T follicular helper cell (primary cell): ENCODE measurements at places on chromosomes 7 and 10.
A peak's percentile ranks its signal among the peaks of the same experiment; 100 is the strongest.

- no peak for DNase-seq
Observed at GRCh38 chr7:29794959-29795629, 11.2 kb upstream of the WIPF3 start.

DNA sequence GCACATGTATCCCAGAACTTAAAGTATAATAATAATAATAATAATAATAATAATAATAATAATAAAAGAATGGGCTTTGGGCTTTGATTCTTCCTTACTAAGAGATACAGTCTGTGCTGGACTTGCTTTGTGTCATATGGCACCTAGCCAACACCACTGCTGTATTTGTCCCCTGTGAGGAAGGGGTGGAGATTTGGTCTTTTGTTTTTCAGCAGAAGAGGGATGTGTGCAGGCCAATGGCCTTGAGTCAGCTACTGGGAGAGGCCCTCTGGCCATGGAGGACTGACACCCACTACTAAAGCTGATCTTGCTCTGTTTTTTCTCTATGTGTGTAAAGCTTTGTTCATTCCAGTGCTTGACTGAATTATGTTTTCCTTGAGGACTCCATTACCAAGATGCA is 573.0 kb upstream of the PCDH15 start:
- DNase-seq = no peak

GRCh38 chr7:66297579-66297978 is 92.4 kb downstream of the TPST1 start:
- no peak for DNase-seq

- no peak for DNase-seq
Observed at GRCh38 chr7:95736635-95737034, 35.7 kb upstream of the DYNC1I1 start.

- no peak for DNase-seq
Observed at GRCh38 chr7:105791926-105792325, 84.5 kb downstream of the ATXN7L1 start.

DNA sequence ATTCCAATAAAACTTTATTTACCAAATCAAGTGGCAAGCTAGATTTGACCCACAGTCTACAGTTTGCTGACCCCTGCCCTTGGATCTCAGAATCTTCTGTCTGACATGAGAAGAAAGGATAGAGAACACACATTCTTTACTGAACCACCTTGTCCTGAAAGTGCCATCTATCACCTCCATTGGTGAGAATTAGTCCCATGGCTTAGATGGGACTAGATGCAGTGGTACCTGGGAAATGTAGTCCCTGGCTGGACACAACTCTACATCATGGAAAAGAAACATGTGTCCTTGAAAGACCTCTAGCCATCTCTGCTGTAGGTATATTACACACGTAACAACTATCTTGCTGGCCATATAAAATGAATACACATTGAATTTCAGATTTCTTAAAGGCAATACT is 336.2 kb downstream of the LHFPL3 start:
- no peak for DNase-seq

- DNase-seq = no peak
Observed at GRCh38 chr10:88039496-88040200, 176.2 kb downstream of the PTEN start.

GRCh38 chr7:28510026-28510369 is 97.7 kb downstream of the CREB5 start:
- no peak for DNase-seq

DNA sequence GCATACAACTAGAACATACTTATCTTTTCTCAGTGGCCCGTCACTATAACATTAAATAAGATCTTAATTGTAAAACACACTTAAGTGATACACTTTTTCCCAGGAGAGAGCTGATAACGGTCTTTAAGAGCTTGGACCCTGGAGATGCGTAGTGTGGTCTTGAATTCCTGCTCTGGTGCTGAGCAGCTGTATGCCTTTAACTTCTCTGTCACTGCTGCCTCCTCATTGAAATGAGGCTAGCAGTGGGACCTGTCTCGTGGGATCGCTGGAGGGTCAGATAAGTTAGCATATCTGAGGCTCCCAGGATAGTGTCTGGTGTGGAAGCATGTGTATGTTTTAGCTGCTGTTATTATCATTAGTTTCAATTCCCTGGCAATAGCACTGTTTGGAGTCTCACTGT is 194.9 kb downstream of the SDK1 start:
- no peak for DNase-seq

DNA sequence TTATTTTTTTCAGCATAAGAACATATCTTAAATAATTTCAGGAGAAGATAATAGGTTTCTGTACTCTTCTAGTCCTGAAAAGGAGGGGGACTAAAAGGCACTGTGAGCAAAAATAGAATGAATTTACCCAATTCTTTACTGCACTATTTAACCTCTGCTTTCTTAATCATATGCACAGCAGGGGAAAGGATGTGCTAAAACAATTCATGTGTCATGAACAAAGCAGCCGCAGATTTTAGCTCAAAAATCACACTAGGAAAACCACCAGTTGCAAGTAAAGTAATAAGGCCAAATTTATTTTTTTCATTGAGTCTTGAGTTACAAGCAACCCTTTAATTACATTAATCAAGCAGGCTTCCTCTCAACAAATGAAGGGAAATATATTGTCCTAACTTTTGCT is 80.1 kb downstream of the CABCOCO1 start:
- DNase-seq = no peak

GRCh38 chr7:86643561-86644281 is at the start of gene GRM3:
Gene GRM3, plus strand, starts transcription at chr7:86643909. Its CDS starts 121,237 bp downstream, at chr7:86765146.
- DNase-seq = no peak

GRCh38 chr10:94361171-94361794 is 1.5 kb downstream of the NOC3L start:
- DNase-seq = peak; percentile 1

GRCh38 chr7:3151784-3152183 is 108.1 kb upstream of the CARD11 start:
- no peak for DNase-seq

GRCh38 chr10:86779220-86780017 is 23.0 kb downstream of the BMPR1A start:
- no peak for DNase-seq

GRCh38 chr7:121298831-121299239 is 30.0 kb upstream of the WNT16 start:
- DNase-seq = no peak

DNA sequence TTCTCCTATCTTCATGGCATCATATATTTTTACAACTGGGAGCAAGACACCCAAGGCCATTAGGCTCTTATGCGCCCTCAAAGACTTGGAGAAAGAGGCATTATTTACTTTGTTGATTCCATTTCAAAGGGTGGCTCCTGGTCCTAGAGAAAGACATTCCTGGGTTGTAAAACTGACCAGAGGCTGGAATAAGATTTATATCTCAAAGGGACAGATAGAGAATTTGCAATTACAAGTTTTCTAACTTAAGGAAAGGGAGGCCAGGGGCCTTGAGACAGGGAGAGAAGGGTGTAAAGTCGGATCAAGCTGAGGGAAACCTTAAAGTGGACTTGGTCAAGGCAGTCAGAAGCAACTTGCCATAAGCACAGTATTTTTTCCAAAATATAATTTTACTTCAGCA is 1086.0 kb downstream of the SORCS3 start:
- DNase-seq = no peak

- DNase-seq = no peak
Observed at GRCh38 chr10:31765541-31765940, 163.1 kb downstream of the ARHGAP12 start.

DNA sequence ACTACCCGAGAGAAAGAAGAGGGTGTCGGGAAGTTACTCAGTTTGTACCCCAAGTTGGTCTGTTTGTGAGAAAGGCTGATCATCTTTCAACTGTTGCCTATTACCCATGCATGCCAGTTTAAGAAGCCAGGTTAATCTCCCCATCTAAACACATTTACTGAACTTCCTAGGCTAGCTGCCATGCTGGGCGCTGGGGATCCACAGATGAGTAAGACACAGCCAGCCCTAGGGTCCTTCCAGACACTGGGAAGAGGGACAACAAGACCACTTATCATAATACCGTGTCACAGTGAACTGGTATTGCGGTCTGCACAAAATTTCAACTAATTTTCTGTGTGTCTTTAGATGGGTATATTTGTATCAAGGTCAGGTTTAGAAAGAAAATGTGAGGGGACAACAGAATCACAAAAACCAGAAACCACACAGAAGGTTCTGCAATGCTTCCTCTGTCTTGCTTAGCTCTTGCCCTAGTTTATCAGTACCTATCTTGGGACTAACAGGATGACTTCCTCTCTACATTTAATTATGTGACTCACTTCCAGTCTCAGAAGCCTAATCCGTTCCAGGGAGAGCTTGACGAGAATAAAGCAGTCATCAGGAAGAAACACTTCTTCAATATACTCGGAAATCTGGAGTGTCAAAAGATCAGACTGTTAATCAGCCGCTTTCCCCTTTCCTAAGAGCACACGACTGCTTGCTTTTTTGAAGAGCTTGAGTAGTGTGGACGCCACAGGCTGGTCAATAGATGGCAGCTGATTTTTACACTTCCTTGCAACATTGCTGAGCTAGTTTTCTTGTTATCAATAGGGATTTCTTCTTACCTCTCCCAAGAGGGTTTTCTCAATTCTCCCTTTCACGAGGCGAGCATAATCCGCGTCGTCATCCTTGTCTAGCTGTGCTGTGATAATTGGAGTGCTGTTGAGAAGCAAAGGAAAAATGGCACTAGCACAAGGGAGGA is 45.7 kb downstream of the POLR3A start:
- DNase-seq = no peak

DNA sequence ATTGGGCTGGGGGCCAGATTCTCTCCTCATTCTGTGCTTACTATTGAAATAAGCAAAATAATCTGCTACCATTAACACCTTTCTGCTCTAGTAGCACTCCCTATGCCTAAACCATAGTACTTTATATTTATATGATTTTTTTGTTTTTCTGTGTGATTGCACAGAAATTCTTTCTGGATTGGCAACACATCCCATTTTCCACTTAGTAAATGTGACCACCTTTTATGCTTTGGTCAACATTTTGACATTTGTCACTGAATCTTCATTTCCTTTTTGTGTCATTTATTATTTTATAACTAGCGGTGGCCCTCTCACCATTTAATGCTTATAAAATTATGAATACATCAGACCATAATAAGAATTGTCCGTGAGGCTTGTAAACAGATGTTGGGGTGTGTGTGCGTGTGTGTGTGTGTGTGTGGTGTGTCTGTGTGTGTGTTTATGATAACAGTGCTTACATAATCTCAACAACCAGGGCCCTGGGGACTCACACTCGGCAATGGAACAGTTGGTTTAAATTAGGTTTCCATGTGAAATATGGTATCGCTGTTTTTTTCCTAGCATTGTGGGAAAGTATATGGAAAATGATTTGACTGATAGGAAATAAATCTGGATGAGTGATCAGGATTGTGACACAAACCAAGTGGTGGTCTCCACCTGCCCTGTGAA is 138.9 kb downstream of the NOC3L start:
- DNase-seq = no peak

DNA sequence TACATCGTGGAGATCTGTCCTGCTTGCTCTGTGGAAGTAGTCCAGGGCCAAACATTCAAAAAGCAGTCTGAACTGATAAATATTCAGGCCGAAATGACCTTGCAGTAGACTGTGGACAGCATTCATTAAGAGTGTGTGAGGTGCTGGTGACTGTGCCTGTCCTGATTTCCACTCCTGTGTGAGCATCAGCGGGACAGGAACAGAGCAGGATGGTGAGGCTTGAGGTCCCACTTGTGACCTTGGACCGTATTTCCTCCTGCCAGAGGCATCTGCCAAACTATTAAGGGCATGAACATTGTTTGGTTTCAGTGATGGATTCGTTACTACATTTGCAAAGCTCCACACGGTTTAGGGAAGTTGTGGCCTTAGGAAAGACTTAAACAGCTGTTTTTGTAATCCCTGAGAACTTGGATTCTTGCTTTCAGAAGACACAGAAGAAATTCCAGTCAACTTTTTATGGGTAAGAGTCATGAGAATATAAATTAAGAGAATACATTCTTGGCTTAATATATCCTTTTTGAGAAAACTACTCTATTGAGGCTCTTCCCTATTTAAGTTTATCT is 32.8 kb downstream of the CCNY start:
- DNase-seq = no peak

DNA sequence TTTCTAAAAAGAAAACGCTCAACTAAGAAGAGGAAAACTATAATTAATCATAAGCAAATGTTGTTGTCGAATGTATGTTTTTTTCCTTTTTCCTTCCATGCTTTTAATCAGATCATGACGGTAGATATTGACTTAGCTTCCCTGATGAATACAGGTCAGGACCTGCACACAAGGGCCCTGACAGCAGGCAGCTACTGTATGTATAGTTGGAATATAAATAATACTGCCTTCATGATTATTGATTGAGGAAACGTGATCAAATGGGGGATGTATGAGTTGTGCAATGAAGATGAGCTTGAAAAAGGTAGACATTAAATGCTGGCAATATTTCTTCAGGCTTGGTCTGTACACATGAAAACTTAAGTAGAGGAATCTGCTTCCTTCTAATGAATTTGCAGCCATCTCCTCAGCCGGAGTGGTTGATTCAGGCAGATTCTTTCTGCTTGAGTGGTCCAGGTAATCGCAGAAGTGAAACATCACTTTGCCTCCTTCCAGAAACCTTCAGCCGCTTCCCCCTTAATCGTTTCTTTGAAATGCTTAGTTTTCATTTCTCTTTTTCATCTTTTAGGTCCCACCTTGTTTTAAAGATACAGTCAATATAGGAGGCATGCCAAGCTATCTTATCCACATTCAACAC is 656.5 kb downstream of the SDK1 start:
- no peak for DNase-seq
